Right lobe of liver (tissue), 6 donors: ENCODE measurements at places on chromosomes 5 and 9.

DNA sequence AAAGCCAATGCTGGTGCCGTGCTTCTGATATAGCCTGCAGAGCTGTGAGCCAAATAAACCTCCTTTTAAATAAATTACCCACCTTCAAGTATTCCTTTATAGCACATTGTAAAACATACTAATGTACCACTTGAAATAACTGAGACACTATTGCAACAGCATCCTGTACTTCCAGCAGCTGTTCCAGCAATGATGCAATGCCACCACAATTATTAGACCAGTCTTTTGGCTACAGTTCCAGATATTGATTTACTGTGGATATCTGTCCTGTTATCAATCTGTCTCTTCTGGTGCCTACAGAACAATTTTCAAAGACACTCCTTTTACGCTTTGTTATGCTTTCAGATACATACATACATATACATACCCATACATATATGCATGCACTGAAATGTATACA is 567.9 kb downstream of the TAF11L14 start:
- DNase-seq = no peak

GRCh38 chr9:26175264-26175663 is 497.0 kb upstream of the TUSC1 start:
- DNase-seq = no peak

DNA sequence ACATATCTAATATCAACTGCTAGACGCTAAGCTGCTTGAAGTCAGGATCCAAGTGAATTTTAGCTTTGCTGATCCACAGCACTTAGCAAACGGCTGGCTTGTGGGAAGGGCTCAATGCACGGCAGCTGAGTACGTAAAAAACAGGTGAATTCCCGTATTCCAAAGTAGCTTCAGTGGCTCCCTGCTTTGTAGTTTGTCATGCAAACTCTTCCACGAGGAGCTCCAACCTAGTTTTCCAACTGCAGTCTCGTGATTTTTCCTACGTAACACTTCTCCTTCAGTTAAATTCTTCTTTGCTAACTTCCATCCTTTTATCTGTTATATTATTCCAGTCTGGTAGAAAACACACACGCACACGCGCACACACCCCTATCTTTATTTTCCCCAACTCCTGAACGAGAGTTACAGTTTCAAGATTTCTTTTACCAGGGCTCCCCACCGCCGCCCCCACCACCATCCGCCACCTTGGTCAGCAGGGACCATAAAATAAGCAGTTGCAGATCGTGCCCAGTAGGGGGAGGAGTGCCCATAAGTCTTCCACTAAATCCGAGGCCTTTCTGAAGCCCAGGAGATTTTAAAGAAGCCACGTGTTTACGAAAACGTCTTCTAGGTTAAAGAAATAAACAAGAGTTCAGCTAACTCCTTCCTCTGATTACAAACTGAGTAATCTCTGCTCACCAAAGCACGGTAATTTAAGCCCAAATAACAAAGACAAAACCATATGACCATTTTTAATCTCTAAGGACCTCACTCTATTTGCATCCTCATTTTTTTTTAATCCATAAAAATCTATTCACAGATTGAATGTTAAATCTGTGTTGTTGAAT is 34.8 kb upstream of the TRIO start:
- peak; percentile 68 for DNase-seq

DNA sequence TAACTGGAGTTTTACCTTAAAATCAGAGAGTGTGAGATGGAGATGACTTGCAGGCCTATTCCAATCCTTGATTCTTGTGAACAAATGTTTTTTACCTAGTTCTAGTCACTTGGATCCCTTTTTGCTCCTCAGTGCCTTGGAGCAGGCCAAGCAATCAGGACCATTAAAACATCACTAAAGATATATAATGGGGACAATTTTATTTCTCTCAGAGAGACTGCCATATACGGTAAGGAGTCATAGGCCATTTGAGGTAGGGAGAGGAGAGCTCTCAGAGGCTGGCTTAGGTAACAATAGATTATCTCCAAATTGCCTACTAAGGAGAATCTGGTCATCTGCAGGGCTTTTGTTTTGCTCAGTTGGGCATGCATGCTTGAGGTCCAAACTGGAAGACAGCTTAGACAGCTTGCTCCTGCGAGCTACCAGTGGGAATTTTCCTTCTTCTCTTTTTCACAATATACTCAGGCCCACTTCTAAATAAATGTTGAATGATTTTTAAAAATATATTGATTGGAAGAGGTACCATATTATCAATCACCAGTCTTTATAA is 44.0 kb downstream of the FREM1 start:
- DNase-seq = no peak
